ENCODE measurements at places on chromosomes 6 and 20.

DNA sequence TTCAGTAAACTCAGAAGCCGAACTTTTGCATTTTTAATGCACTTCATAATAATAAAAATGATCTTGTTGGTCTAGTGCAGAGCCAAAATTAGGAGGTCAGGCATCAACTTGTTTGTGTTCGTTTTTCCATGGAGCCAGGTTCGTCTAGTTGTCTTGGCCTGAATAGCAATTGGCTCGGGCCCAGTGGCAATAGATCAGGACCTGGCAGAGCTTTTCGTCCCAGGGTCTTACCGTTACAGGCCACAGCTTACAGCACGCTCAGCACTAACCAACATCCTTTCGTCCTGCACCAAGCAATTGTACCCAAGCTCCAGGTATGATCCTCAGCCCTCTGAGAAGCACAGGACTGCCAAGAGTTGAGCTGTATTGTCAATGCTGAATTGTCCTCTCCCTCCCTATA is 240.5 kb upstream of the PLN start:
- DNase-seq = no peak

DNA sequence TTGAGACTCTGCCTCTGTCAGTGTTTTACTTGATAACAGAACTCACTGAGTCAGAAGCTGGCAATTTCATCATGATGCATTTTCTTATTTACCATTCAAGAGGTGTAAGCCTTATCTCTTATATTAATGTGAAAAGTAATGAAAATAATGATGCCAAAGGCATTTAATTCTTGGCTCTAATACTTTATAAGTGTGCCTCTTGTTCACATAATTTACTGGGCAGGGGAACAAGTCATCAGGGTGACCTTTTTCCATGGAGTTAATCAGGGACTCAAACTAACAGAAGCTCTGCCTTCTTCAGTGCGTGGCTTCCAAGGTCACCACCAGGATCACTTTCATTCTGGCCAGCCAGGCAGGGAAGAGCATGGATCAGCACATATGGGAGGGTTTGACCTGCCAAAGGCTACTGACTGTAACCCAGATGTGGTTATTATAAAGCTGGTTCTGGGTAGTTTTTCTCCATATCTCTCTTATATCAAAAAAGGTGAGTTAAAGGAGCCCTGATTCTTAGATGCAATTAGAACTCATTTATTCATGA is 5.2 kb upstream of the PLCB1 start:
- no peak for DNase-seq

GRCh38 chr6:79543886-79544285 is 6.7 kb upstream of the LCA5 start:
- no peak for DNase-seq

DNA sequence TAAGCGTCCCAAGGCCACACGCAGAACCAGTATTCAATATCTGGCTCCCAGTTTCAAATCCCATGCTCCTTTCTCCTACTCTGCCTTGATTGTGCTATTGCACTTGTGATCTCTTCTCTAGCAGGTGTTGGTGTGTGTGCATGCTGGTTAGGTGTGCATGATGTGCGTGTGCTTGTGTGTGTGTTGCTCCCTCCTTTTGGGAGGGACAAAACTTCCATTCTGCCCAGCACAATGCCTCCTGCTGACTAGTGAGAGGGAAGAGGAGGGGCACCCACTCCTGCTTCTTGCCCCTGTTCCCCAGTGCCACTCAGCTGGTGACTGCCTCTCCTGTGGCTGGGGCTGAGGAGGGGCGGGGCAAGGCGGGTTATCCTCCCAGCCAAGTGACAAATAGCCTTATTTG is 19.7 kb downstream of the CD40 start:
- DNase-seq = no peak

GRCh38 chr6:35736253-35736894 is 458 bp upstream of the ARMC12 start:
- peak; percentile 90 for DNase-seq

GRCh38 chr6:112040956-112041355 is 12.9 kb upstream of the CCN6 start:
- DNase-seq = no peak

- no peak for DNase-seq
Measured at GRCh38 chr6:111620169-111620568, 14.5 kb upstream of the TRAF3IP2 start.

DNA sequence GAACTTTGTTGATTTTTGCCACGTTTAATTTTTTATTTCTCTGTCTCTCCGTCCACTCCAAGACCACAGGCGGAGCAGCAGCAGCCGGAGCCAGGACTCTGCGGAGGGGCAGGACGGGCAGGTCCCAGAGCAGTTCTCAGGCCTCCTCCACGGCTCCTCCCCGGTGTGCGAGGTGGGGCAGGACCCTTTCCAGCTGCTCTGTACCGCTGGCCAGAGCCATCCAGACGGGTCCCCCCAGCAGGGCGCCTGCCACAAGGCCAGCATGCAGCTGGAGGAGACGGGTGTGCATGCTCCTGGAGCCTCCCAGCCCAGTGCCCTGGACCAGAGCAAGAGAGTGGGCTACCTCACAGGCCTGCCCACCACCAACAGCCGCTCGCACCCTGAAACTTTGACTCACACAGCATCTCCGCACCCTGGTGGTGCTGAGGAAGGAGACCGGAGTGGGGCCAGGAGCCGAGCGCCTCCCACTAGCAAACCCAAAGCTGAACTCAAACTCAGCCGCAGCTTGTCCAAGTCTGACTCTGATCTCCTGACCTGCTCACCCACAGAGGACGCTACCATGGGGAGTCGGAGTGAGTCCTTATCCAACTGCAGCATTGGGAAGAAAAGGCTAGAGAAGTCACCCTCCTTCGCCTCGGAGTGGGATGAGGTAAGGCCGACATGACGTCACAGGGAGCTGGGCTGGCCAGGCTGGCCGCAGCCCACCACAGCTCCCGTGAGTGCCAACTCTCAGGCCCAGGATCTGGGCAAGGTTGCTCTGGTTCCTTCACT is 123.5 kb downstream of the TCP11 start:
- DNase-seq = no peak

DNA sequence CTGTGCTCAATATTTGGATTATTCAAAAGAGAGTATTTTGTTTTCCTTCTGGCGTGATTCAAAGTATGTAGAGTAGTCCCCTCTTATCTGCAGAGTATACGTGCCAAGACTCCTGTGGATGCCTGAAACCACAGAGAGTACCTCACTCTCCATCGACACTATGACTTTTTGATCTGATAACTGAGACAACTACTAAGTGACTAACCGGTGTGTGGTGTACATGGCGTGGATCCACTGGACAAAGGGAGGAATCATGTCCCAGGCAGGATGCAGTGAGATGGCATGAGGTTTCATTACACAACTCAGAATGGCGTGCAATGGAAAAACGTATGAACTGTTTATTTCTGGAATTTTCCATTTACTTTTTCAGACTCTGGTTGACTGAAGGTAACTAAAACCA is 112.2 kb upstream of the PDE7B start:
- no peak for DNase-seq

- DNase-seq = no peak
Measured at GRCh38 chr20:58374027-58374850, 14.8 kb upstream of the VAPB start.

DNA sequence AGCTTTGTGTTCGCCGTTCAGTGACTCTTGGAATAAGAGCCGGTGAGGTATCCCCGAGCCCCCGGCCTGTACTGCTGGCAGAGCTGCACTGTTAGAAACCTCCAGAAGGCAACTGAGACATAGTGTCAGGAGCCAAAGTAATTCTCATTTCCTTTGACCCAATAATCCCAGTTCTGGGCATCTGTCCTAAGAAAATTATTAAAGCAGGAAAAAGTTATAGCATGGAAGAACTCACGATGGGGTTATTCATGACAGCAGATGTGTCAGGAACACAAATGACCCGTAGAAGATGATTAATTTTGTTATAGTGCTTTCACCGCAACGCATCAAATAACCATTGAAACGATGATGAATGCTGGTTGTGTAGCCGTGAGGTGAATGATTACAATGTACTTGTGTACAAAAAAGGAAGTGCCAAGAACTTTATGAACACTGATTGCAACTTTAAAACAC is 20.3 kb downstream of the CYP21A2 start:
- no peak for DNase-seq

DNA sequence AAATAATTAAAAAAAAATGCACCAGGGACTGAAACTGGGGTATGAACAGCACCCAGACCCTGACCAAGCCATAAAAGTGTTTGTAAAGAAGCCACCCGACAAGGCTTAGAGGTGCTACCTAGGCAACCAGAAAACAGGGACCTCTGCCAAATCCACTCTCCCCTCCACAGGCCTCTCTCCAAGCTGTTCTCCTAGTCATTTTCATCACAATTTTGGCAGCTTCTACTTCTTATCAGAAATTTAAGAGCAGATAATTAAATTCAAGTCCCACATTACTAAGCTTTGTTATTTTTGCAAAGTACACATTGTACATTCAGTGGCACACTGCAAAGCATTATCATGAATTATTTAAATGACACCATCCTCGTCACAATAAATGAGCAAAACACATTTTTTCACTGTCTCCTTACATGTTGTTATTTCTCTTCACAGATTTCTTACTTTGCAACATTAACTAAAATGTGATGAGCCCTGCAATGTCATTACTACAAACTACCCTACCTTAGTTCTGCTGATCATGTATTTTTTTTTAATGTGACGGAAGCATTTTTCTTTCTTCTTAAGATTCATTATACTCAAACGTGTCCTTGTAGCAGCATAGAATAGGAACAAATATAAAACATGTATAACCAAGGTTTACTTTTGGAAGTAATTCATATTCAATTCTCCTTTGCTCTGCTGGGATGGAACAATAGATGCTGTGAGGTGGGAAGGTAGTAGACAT is 38.1 kb downstream of the ECT2L start:
- no peak for DNase-seq

DNA sequence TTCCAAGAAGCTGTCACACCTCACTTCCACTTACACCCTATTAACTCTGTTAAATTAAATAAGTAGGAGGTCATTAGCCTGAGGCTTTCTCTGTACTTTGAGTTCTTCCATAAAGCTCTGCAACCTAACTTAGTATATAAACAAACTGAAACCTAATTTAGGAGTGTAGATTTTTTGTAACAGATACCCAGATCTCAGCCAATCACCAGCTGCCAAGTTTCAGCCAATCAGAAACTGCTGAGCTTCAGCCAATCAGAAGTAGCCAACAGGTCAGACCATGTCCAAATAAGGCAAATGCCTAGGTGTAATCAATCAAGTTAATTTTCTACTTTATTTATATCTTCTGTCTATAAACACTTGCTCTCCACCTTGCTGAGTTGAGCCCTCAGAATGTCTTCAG is 142.7 kb upstream of the SULF2 start:
- DNase-seq = no peak

GRCh38 chr6:12661432-12662089 is 55.0 kb upstream of the PHACTR1 start:
- no peak for DNase-seq

DNA sequence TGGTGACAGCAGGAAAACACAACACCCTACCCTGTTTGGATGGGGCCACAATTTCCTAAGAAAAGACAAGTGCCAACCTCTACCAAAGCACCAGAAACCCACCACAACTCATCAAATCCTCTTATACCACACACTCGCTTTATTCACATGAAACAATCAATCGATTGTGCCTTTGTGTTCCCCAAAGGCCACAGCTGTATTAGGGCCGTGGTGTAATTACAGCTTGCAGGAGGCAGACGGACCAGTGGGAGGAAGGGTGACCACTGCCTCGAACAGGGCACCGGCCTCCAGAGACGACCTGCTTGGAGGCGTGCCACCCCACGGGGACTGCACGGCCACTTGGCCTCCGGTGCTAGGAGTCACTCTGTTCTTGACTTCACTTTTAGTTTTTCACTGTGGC is 264.1 kb downstream of the FOXC1 start:
- no peak for DNase-seq

DNA sequence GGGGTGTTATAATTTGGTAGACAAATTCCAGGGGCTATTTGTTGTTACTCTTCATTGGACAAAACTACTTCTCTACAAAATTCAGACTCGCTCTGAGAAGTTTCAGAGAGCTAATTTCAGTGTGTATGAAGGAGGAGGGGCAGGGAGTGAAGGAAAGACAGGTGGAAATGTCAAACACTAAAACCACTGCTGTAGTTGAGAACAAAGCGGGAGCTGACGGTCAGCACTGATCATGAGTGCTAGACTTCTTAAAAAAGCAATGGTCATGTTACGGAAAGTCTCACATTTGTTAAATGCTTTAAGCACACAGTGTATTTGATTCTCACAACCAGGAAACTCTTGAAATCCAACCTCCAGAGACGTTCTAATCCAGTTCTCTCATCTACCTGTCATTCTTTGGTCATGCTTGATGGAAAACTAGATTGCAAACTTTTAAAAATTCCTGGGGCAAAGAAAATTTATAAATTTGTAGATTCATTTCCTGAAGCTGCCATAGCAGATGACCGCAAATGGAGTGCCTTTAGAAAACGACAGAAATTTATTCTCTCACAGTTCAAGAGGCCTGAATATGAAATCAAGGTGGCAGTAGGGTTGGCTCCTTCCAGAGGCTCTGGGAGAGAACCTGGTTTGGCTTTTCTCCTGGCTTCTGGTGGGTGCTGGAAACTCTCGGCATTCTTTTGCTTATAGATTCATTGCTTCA is 100.7 kb upstream of the CARMIL1 start:
- no peak for DNase-seq

GRCh38 chr6:150528648-150529285 is 70.9 kb upstream of the PLEKHG1 start:
- DNase-seq = no peak

DNA sequence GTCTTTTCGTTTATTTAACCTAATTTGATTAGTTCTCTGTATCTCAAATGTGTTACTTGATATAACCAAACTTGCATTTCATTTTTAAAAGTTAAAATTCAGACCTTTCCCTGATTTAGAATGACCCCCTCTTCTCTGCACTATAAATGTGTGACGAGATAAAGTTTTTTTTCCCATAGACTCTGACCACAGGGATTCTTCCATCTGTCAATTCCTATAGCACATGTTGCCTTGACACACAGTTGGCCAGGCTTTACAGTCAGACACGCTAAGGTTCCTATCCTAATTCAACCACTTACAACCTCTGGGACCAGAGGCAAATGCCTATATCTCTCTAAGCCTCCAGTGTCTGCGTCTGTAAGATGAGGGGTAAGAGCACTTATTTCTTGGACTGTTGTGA is 40.6 kb downstream of the KCNS1 start:
- no peak for DNase-seq

DNA sequence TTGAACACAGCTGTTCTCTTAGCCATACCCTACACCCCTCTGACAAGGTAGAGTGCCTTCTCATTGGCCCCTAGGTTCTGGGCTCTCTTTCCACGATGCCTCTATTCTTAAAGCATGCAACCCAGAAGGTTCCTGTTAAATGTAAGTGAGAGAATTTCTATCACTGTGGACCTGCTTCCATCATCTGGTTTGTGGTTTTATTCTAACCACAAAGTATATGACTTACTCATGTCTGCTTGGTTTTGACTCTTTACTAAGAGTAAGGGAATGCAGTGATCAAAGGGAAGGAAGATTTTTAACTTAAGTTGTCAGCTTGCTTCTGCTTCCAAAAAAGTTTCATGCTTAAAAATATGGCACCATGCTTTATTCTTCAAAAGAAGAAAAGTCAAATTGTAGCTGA is 80.2 kb downstream of the ANKEF1 start:
- DNase-seq = no peak

DNA sequence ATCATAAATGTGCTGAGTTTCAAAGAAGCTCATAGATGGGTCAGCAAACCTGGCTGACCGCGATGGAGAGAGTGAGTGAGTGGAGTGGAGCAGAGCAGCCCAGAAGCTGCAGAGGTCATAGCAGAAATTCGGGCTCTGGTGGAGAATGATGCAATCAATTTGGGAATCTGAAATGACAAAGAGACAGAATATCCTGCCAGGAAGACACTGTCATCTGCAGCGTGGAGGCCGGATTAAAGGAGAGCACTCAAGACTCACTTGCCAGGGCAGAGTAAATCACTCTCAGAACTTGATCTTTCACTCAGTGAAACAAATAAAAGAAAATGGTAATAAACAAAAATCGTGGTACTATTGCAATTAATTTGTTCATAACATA is 109.6 kb upstream of the RREB1 start:
- DNase-seq = no peak

Measured in CD4-positive, alpha-beta T cell treated with Interleukin-15 for 4 hours (primary cell).